Activated CD8-positive, alpha-beta T cell treated with anti-CD3 and anti-CD28 coated beads, Interleukin-2, amount 10 ng/mL, durations not matched to agents 7 days and 5 days (primary cell): ENCODE measurements at places on chromosomes 2 and 18.

DNA sequence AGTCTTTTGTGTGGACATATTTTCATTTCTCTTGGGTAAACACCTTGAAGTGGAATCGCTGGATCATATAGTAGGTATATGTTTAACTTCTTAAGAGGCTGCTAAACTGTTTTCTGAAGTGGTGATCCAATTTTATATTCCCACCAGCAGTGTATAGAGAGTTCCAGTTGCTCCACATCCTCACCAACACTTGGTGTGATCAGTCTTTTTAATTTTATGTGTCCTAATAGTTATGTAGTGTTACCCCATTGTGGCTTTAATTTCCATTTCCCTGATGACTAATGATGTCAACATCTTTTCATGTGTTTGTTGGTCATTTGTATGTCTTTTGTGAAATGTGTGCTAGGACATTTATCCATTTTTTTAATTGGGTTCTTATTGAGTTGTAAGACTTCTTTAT lies 56.9 kb downstream of the DGKD start:
- DNase-seq = no peak

- DNase-seq = no peak
These were observed 102.2 kb downstream of the DLGAP1 start for GRCh38 chr18:4352746-4353551.

GRCh38 chr2:28488083-28488830 lies 7.6 kb upstream of the PLB1 start:
- DNase-seq = no peak

- peak; percentile 81 for DNase-seq
These were observed 23.6 kb upstream of the SLC9A4 start for GRCh38 chr2:102449370-102449974.

DNA sequence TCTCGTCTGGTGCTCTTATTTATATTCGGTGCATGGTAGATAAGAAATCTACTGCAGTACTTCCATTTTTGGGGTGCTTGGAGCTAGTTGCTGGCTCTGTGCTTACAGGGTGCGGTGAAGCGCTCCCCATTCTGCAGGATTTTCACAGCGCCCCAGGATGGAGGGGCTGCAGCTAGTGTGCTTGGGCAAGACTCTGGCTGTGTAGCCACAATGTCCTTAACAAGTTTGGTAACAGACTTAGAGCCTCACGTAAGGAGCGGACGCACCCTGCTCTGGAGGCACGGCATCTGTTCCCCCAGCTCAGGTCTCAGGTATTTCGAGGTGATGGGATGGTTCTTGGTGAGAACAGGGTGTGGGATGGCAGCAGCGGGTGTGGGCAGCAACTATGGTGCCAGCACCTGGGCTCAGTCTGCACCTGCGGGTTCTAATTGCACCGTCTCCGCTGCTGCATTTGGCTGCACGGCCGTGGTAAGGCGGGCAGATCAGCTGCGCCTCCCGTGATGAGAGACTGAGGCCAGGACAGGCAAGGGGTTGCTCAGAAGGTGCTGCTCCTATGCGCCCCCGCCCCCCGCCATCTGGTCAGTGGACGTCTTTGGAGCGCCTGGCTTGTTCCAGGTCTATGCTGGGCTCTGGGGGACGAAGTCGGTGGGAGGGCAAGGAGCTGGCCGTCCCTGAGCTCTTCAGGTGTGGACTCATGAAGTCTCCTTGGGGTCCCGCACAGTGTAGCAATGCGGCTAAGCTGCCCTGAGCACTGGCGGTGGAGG lies 20.1 kb upstream of the ALLC start:
- DNase-seq = no peak

- DNase-seq = no peak
These were observed 74.3 kb upstream of the TNP1 start for GRCh38 chr2:216934151-216934550.

DNA sequence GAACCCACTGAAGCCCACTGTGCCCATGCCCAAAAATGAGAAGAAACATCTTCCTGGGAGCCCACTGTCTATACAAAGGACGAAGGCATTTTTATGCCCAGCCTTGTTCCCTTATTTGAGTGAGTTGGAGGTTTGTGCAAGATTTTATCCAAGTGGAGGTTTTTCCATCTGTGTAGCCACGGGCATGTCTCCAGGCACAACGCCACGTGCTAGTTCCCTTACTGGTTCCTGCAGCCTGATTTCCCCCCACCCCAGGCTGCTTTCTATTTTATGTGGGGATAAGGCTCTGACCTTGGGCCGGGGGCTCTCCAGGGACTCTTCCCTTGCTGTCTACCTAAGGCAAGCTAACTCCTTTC lies 22.2 kb upstream of the TXNL4A start:
- no peak for DNase-seq

DNA sequence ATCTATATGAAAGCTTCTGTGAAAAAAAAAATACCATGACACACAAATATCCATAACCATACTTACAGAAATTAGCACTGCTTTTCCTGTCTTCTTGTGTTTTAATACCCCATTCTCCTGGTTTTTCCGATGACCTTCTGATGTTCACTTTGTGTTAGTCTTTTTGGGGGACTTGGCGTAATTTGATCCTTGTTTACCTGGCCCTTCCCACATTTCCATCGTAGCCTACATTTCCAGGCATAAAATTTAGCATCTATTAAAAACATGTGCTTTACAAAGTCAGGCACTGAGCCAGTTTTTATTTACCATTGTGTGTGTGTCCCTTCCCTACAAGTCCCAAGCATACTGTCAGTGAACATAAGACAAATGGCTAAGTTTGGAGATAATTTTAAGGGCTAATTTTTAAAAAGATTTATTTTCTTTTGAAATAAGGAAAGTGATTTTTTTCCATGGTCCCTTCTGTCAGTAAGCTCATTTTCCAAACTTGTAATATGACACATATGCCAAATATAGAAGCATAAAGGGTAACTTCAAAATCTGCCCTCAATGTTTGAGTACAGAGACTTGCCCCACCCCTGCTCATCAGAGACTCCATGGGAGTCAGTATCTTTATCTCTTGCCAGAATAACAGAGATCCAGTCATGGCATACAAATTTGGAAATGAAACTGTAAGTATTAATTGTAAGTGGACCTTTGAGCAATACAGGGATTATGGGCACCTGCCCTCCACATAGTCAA lies 27.3 kb downstream of the SESTD1 start:
- no peak for DNase-seq

- peak; percentile 61 for DNase-seq
These were observed 533.6 kb downstream of the RNF144A start for GRCh38 chr2:7450833-7451190.

DNA sequence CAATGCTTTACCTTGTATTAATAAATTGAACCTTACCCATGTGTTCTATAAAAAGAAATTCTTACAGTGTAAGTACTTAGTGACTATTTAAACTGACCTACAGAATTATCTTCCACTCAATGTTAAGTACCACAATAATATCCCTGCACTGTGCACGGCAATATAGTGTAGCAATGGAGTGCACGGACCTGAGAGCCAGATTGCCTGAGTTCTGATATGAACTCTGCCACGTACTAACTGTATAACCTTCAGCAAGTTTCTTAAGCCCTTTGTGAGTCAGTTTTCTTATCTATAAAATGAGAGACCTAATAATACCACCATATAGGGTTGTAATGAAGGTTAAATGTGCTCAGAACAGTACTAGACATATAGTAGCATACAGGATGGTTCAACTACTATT lies 66.2 kb downstream of the GPR39 start:
- no peak for DNase-seq

DNA sequence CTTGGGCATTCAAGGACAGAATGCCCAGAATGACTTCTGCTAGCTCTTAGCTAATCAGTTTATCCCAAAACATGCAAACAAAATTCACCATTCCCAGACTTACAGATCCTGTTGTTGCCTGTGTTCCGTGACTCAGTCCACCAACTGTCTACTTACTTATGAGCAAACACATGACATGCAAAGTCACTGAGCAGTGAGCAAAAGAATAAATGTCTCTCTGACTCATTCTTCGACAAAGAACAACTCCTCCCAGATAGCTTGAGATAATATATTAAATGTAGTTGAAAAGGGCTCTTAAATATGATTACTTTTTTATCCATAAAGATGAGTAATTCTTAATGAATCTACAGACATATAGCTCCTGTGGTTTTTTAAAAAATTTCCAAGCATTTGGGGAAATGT lies 9.0 kb upstream of the CREG2 start:
- no peak for DNase-seq

DNA sequence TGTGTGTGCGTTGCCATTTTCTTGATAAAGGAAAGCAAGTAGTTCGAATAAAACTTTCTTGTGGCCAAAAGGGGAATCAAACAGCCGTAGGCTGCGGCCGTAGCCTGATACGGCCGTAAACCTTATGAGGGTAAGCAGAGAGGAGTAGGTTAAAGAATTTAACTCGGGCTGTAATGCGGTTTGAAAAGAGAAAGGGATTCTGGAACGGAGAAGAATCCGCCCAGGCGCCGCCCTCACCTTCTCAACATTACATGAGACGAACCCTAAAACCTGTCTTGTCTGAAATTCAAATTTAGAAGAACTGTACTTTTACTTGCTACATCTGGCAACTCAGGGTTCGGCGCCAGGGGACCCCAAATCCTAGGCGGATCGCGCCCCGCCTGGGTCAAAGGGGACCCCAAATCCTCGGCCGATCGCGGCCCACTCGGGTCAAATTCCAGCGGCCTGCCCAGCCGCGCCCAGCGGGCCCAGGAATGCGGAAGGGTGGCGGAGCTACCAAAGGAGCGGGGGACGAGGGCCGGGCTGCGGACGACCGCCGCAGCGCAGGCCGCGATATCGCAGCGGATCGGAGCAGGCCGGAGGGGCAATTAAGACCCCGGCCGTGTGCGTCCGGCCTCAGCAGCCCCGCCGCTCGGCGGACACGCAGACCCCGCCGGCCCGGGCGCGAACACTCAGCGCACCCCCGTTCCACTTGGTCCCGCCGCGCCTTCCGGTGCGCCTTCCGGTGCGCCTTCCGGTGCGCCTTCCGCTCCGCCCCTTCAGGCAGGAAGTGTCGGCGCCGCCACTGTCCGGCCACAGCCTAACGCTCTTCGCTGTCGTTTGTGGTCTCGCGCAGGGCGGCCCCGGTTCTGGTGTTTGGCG lies at the start of gene MYL12B:
Gene MYL12B, plus strand, starts transcription at position 761 of the 861 bp plus-strand sequence. CDS start 10,766 bp downstream, outside the sequence.
- DNase-seq = peak; percentile 87

- no peak for DNase-seq
These were observed 21.1 kb upstream of the KCNG2 start for GRCh38 chr18:79776674-79777073.

DNA sequence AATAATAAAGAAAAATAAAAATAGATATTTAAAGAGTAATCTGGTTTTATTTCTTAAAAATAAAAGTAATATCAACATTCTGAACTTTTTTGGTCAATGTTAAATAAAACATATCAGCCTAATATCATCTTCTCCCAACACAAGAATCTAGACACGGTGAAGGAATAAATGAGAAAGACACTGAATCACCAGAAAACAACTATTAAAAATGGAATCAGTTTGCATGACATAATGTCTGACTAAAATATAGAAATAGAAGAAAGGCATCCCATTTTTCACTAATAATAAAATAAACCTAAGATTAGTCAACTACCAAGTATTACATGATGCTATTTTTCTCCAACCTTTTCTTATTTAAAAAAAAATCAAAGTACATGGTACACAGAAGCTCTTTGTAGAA lies 30.8 kb upstream of the TNFAIP6 start:
- DNase-seq = no peak

- DNase-seq = no peak
These were observed 29.2 kb downstream of the GPC1 start for GRCh38 chr2:240464514-240465241.

GRCh38 chr2:213086571-213086970 lies 64.8 kb downstream of the IKZF2 start:
- DNase-seq = no peak

- DNase-seq = no peak
These were observed 95.7 kb downstream of the MEIS1 start for GRCh38 chr2:66530651-66531050.

- DNase-seq = no peak
These were observed 177.0 kb downstream of the CTIF start for GRCh38 chr18:48715711-48716361.

DNA sequence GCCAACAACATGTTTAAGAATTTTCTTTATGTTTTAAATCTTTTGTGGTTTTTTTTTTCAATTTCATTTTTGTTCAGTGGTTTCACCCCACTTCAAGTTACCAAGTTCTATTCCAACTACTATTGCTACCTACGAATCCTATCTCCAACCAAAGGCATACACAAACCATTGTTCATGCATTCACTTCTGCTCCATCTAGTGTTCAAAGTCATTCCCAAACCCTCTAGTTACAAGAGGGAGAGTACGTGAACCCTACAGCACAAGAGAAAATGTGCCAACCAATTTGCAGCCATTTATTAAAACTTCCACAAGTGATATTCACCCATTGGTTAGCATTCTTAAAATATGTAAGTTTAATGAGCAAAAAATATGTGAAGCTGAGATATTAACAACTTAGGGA lies 295.1 kb upstream of the KYNU start:
- no peak for DNase-seq

DNA sequence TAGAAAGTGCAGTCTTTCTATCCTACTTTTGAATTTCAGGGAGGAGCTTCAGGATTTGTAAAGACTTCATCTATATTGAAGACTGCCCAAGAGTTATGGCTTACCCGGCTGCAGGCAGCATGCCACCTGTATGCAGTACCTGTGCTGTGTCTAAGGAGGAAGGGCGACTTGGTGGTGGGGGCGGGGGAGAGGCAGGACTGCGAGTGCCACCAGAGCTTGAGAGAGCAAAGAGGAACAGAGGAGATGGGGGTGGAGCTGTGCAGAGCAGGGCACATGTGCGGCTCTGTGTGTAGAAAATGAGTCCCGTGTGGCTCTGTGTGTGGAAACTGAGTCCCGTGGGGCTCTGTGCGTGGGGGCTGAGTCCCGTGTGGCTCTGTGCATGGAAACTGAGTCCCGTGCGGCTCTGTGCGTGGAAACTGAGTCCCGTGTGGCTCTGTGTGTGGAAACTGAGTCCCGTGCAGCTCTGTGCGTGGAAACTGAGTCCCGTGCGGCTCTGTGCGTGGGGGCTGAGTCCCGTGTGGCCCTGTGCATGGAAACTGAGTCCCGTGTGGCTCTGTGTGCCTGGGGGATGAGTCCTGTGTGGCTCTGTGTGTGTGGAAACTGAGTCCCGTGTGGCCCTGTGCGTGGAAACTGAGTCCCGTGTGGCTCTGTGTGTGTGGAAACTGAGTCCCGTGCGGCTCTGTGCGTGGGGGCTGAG lies 43.2 kb downstream of the LDLRAD4 start:
- DNase-seq = no peak

GRCh38 chr2:112566104-112566503 lies 18.3 kb upstream of the CHCHD5 start:
- no peak for DNase-seq

DNA sequence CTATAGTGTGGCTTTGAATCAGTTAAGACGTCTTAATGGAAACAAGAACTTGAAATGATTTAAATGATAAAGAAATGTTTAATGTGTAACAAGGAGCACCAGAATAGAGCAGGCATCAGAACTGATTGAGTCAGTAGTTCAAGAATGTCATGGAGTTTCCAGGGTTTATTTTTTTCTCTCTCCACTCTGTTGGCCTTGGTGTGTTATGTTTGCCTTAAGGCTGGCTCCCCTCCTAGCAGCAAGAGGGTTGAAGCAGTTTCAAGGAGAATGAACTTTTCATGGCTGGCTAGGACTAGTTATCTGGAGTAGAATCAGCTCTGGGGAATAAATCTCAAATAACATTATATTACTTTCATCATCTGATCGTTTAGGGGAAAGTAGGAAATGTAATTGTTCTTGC lies 13.4 kb upstream of the GLS start:
- no peak for DNase-seq

GRCh38 chr18:47163241-47163640 lies 12.9 kb downstream of the IER3IP1 start:
- DNase-seq = no peak
